NCI-H1105 treated with DMSO at 0.1 percent for 48 hours (cell line): ENCODE measurements at places on chromosomes 1 and 21.
A peak's percentile ranks its signal among the peaks of the same experiment; 100 is the strongest.

GRCh38 chr1:117301901-117302300, 65.3 kb upstream of the MAN1A2 start:
- DNase-seq, result no peak

GRCh38 chr1:109025694-109026093, 16.2 kb downstream of the WDR47 start:
- no peak for DNase-seq

- DNase-seq, result no peak
Observed at GRCh38 chr21:36709868-36710728, 11.2 kb downstream of the SIM2 start.

DNA sequence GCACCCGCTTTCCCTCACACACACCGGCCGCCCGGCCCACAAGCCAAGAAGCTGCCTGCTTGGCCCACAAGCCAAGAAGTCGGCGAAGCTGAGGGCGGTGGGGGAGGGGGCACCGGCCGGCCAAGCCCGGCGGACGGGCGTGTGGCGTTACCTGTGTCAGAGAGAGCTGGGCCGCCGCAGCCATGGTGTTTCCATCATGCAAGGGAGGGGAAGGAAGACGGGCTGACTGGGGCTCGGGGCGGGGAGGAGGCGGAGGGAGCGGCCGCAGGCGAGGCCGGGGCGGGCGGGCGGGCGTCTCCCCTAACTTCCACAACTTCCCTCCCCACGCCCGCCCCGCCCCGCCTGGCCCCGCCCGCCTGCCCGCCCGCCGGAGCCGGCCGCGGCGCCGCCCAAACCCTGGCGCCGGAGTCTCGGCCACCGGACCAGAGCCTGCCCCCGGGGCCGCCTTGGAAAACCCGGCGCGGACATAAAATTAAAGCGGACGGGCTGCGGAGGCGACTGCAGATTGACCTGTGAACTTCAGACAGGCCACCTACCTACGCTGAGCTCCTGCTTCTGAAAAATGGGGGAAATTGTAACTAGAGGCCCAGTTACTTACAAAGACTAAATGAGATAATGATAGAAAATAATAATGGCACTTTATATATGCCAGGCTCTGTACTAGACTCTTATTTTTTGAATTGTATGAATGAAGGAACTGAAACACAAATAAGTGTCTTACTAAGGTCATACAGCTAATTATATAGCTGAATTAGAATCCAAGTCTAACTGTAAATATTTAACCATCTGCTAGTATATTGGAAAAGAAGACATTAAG, at the start of gene EPS15:
EPS15 (minus strand) TSS at position 219 of the 817 bp plus-strand sequence; CDS start at position 184, 35 bp downstream.
- peak; percentile 71 for DNase-seq

GRCh38 chr1:85320371-85321131, 44.1 kb upstream of the BCL10 start:
- no peak for DNase-seq

GRCh38 chr1:86865973-86866637, 47.8 kb downstream of the SELENOF start:
- DNase-seq, result no peak

- peak; percentile 98 for DNase-seq
Observed at GRCh38 chr1:197146101-197147095, at the start of gene ASPM. TSS of gene ASPM (minus strand) at chr1:197146669. CDS start at chr1:197146437, 232 bp downstream.
